ENCODE measurements at places on chromosomes 2 and 18. TPM values are rescaled to one million over a fixed set of nuclear protein-coding genes. Genes with fewer than 3 reads are reported as not detected.

CFAP210 gene
- 0.37 TPM for total RNA-seq

POMC gene
- not detected for total RNA-seq

GRCh38 chr2:62789518-62789917, 84.0 kb downstream of the EHBP1 start:
- DNase-seq = no peak

DNA sequence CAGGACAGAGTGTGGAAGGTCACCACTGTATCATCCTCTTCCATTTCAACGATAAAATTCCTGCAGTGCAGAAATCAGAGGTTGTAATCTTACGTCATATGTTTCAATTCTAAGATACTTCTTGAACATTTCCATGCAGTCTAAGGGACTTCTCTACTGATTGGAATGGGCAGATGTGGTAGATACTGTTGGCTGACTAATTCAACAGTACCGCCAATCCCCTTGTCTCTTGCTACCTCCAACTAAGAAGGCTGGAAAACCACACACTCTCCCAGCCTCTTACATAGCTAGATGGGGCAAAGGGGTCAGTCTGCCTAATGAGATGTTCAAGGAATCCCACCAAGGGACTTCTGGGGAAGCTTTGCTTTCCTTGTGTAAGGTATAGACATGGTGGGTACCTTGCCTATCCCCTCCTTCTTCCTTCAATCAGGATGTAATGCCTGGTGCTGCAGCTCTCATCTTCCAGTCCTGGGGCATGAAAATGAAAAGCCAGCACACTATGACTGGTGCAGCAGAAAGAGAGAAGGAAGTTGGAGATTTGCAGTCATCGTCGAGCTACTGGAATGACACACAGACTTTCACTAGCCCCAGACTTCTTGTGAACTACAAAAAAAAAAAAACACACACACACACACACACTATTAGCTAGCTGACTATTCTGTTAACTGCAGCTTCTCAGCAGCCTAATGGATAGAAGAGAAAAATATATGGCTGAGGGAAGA, 84.1 kb downstream of the ALPK2 start:
- DNase-seq = no peak

GRCh38 chr2:125042727-125043126, 1017.6 kb downstream of the CNTNAP5 start:
- no peak for DNase-seq

MC4R gene
- total RNA-seq = not detected

CCDC74B gene
- 2.4 TPM for total RNA-seq

Data from stomach (tissue), 19 donors.